ENCODE measurements at places on chromosomes 2 and 18.

- DNase-seq = no peak
These were observed 215.4 kb upstream of the OSR1 start for GRCh38 chr2:19573784-19574183.

- DNase-seq = no peak
These were observed 61.6 kb downstream of the AAK1 start for GRCh38 chr2:69581774-69582581.

GRCh38 chr2:216490061-216490460 lies 8.6 kb upstream of the RPL37A start:
- no peak for DNase-seq

- DNase-seq = no peak
These were observed 83.6 kb downstream of the CCDC85A start for GRCh38 chr2:56267415-56267788.

GRCh38 chr2:211248841-211249240 lies 692.4 kb downstream of the CPS1 start:
- no peak for DNase-seq

GRCh38 chr2:48527226-48527885 lies 2.6 kb upstream of the STON1 start:
- DNase-seq = no peak

DNA sequence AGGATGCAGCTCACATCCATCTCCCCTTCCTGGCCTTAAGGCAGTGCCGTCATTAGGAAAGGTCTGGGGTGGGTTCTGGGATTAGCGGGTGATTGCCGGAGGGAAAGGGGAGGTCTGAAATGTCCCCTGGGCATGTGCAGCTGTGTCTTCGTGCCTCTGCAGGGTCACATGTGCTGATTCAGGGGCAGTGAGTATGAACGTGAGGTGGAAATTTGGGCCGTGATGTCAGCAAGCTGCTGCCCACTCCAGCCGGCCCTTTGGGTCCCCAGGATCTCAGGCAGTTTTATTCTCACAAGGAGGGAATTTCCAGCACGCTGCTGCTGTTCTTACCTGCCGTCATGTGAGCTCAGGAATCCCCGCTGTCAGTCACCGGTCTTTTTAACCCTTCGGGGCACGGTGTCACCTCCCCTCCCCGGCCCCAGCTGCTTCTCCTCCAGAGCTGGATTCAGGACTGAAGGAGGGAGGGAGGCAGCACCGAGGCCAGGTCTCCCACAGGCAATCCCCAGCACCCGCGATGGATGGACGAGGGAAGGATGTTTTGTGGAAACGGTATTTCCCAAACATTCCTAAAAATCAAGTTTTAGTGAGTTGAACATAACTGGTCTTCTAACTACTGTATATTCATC lies 23.5 kb downstream of the GPR35 start:
- DNase-seq = no peak

DNA sequence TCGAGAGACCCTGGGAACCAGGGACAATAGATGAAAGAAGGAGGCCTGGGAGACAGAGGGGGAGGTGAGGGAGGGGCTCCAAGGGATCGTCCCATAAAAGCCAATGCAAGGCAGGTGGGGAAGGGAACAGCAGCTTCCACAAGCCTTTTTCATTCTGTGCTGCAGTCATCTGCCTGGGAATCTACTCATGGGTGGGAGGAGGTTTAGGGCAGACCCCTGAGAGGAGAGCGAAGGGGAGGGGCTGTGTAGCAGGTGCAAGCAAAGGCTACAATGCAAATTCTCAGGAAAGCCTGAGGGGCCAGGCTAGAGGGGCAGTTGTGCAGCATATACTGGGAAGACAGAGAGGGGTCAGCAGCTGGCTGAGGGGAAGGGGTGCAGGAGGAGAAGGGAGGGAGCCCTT lies 135.4 kb downstream of the SETBP1 start:
- DNase-seq = no peak

DNA sequence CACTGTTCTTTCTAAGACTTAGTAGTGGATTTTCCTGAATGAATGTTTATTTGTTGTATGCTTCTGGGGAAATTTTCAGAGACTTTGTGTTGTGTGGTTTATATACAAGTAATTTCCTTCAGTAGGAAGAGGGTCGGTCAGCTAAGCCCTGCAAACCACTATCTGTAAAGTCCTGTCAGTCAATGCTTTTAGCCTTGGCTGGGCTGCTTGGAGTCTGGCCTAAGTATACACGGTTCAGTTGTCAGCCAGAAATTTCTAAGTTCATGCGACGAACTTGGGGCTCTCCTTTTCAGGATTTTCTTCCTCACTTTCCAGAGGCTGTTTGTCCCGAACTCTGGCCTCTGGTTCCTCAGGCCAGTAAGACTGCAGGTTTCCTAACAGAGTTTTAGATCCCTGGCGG lies 21.3 kb downstream of the C2orf49 start:
- DNase-seq = no peak

DNA sequence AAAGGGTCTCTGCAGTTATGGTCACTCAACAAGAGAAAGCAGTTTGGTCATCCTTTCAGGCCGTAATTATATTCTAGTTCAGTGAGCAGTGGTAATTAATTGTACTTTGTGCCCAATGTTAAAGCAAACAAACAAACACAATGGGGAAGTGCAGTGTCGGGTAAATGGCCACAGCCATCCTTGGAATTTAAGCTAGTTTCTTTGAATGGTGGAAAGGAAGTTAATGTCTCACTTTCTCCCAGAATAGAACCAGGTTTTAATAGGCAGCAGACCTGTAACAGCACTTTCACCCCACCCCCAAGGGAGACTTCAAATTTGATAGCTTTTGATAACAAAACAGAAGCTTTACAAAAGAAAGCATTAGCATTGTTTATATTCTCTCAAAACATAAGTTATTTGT lies 20.0 kb upstream of the ITGAV start:
- no peak for DNase-seq

GRCh38 chr2:165675551-165675968 lies 118.5 kb downstream of the GALNT3 start:
- DNase-seq = peak; percentile 21

DNA sequence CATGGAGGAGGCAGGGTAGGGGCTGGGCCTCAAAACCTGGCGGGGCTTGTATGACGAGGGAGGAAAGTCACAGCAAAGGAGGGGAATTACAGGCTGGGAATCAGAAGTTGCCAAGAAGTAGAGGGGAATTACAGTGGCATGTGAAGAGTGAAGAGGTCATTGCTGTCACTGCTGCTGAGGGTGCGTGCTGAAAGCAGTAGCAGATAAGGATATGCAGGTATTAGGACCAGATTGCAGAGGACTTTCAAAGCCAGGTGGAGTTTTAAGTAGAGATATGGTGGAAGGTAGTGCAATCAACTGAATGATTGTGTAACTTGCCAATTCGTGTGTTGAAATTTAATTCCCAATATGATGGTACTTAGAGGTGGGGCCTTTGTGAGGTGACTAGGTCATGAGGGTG lies 19.4 kb upstream of the LRPPRC start:
- DNase-seq = no peak

DNA sequence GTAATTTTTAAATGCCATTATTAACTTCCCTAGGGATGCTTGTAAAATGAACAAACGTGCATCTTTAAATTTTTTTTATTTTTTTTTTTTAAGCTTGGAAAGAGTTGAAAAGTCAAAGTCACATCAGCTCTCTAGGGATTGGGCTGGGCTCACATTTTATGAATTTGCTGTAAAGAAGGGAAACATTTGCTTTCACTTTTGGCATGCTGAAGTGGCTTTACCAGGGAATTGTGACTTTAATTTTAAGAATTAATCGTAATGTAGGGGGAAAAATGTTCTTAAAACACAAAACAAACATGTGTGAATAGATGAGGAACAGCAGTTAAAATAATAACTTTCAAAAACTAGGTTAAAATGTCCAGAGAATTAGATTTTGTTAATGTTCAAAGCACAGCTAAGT lies 123.0 kb downstream of the AGAP1 start:
- no peak for DNase-seq

- no peak for DNase-seq
These were observed 818.5 kb upstream of the SALL3 start for GRCh38 chr18:78160961-78161656.

- no peak for DNase-seq
These were observed 8.1 kb downstream of the MBP start for GRCh38 chr18:77124452-77124922.

DNA sequence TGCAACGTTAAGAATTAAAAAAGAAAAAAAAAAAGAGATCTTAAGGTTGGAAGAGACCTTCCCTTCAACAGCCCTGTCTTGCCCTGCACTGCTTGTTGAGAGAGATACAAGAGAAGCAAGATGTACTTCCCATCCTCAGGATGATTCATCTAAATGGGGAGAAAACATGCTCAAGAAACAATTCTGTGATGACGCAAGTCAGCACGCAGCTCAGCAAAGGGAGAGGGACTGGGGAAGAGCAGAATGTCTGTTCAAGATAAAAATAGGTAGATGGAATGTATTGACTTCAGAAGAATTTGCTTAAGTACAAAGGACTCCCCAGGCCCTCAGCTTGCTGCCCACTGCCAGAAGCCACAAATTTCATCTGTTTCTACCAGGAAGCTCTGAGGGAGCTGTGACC lies 198.2 kb upstream of the SPRED2 start:
- no peak for DNase-seq

GRCh38 chr2:67561457-67561965 lies 164.4 kb downstream of the ETAA1 start:
- no peak for DNase-seq

DNA sequence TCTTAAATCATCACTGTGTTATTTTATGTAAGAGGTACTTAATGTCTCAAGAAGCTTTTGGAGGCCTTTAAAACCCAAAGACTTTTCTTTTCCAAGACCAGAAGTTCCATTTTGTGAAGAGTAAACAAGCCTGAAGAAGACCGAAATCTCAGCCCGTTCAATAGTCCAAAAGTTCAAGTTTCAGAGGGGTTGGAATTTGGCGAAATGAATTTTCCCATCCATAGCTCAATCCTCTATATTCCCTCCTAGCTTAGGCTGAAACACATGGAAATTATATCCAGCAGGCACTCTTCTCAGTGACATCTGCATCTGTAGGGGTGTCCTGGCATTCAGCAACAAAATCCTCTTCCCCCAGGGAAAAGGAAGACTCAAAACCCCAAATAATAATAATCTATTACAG lies 344.6 kb downstream of the ARHGAP15 start:
- DNase-seq = no peak

DNA sequence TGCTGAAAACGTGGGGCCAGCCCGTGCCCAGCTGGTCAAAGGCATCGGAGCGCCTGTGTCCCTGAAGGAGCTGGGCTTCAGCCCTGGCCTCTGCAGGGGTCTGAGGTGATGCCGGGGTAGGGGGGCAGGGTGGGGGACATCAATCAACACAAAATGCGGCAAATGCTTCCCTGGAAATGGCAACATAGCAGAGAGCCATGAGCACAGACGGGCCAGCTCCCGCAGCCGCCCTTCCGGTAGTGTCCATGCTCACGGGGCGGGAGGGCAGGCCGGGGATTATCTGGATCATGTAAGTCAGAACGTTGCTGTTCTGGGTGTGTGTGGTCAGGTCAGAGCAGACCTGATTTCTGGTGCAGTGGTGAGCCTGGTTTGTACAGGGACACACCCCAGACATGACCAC lies 56.5 kb upstream of the TWIST2 start:
- no peak for DNase-seq

GRCh38 chr2:143950704-143951103 lies 569.2 kb downstream of the ZEB2 start:
- no peak for DNase-seq

DNA sequence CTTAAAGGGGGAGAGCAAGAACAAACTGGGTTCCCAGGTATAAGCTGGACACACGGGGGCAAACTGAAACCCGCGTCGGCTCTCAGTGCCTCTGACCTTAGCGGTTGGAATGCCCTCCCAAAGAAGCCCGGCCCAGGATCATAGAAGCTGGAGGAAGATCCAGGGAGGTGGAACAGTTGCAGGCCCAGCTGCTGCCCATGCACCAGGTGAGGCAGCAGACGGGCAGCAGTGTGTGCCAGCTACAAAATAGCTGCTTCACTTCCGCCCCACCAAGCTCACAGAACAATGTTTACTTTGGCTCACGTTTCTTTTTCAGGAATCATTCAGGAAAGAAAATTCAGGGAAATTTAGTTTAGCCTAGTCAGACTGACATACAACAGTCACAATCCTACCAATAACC lies 3.9 kb upstream of the ERMN start:
- no peak for DNase-seq

DNA sequence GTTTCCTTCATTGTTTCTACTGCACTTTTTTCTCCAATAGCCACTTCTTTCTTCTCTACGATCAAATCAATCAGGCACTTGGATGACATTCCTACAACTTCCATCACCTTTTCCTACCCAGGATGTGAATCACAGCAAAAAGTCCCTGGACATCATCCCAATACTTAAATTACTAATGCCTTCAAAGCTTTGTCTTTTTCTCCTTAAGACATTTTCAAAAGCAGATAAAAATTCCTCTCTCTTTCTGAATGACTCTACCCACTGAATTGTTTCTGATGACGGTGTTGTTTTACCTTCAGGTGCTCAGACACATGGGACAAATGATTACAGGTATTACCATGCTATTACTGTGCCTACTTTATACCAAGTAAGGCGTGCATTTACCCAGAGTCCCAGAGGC lies 500.9 kb downstream of the FBXO15 start:
- no peak for DNase-seq

GRCh38 chr2:82839036-82839435 lies 1620.0 kb downstream of the SUCLG1 start:
- no peak for DNase-seq

- DNase-seq = no peak
These were observed 16.6 kb downstream of the RTP5 start for GRCh38 chr2:241885946-241886643.

- DNase-seq = no peak
These were observed 2.9 kb upstream of the DLX2 start for GRCh38 chr2:172105471-172106107.
